ENCODE measurements at places on chromosomes 1 and 21.

DNA sequence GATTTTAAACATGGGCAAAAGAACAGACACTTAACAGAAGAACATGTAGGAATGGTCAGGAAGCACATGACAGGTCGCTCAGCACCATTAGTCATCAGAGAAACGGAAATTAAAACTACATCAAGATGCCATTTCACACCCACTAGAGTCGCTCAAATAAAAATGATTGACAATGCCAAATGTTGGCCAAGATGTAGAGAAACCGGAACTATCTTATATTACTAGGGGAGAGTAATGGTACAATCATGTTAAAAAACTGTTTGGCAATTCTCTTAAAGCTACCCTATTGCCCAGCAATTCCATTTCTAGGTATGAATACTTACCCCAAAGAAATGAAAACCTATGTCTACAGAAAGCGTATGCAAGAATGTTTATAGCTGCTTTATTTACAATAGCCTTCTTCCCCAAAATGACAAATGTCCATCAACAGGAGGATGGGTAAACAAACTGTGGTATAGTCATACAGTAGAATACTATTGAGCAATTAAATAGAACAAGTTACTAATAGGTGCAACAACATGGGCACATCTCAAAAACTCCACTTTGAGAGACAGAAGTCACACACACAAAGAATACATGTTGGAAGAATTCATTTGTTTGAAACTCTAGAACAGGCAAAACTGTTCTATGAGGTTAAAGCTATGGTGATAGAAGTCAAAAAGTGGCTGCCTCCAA is 92.8 kb downstream of the ETS2 start:
- no peak for DNase-seq

DNA sequence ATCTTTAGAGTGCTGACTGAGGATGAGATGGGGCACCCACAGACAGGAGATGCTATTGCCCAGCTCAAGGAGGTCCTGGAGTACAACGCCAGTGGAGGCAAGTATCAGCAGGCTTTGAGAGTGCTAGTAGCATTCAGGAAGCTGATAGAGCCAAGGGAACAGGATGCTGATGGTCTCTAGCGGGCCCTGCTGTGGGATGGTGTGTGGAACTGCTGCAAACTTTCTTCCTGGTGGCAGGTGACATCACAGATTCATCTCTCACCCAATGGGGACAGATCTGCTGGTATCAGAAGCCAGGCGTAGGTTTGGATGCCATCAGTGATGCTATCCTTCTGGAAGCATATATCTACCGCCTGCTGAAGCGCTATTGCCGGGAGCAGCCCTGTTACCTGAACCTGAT is 609.8 kb upstream of the NCAM2 start:
- no peak for DNase-seq

DNA sequence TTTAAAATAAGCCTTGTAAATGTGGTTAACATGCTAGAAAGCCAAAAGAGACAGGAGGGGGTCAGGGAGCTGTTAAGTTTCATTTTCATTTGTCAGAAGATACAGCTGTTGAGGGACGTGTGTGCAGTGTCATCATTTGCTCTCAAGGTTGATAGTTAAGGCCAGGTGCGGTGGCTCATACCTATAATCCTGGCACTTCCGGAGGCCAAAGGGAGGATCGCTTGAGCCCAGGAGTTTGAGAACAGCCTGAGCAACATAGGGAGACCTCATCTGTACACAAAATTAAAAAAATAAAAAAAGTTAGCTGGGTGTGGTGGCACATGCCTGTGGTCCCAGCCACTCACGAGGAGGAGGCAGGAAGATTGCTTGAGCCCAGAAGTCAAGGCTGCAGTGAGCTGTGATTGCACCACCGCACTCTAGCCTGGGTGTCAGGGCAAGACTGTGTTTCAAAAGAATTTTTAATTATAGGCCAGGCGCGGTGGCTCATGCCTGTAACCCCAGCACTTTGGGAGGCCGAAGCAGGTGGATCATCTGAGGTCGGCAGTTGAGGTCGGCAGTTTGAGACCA is 22.7 kb downstream of the ZBTB8OS start:
- no peak for DNase-seq

GRCh38 chr1:64184003-64184440 is 19.4 kb upstream of the UBE2U start:
- DNase-seq, result peak; percentile 56

DNA sequence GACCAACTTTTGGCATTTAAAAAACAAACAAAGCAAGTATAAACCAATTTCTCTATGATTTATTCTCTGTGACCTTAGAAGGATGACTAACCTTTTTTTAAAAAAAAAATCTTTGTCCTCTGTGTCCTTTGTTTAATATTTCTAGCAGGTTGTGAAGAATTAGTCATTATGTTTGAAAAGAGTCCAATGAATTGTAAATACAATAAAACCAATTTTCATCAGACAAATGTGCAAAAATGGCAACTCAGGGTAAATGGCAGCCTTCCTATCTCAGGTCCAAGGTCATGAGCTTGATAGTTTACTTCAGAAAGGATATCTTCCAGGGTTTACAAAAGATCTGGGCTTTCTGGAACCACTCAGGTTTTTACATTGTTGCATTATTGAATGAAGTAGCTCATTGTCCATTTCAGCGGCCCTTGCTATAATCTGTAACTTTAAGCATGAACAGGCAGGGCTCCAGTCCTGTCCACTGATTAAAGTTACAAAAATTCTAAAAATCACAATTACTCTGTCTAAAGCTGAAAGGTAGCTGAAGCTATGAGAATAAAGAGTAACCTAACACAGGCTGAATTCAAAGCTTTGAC is 11.7 kb upstream of the MAP3K21 start:
- DNase-seq, result no peak

DNA sequence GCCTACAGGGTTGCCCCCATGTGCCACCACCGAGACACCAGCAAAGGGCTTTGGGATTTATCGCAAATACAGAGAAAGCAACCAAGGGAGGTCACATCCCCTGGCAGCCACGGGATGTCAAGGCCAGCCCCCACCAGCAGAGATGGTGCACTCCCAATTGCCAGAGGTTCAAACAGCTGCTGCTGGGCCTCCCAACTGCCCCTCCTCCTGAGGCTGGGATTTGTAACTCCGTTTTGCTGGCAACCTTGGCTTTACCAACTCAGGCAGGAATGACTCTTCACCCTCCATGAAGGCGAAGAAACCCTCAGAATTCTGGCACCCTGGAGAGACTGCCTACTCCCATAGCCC is 11.6 kb downstream of the TMEM53 start:
- DNase-seq, result no peak

GRCh38 chr1:207839083-207839413 is 71.9 kb downstream of the CD34 start:
- no peak for DNase-seq

GRCh38 chr1:203175827-203176241 is 208 bp upstream of the MYBPH start:
- no peak for DNase-seq

DNA sequence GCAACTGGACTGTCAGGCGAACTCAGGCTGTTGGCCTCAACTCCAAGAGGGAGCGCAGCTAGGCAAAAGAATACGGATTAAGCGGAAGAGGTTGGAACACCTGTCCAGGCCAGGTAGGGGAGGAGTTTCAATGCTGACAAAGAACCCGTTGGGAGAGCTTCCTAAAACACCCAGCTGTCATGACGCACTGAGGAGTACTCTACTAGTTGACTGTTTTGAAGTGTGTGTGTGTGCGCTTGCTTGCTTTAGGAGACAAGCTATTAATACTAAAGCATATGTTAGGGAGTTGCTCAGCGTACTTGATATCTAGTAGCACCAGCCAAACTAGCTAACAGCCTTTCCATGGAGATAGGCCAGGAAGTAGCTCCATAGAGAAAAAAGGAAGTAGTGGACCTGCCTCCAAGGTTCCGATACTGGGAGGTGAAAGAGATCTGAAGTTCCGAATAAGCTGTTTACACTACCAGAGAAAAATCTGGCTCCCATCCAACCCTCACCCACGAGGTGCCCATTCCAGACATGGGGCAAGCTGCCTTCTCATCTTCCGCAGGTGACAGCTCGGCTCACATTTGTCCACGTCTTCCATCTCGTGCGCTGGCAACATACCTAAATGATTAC is 974 bp upstream of the FNBP1L start:
- DNase-seq, result no peak

DNA sequence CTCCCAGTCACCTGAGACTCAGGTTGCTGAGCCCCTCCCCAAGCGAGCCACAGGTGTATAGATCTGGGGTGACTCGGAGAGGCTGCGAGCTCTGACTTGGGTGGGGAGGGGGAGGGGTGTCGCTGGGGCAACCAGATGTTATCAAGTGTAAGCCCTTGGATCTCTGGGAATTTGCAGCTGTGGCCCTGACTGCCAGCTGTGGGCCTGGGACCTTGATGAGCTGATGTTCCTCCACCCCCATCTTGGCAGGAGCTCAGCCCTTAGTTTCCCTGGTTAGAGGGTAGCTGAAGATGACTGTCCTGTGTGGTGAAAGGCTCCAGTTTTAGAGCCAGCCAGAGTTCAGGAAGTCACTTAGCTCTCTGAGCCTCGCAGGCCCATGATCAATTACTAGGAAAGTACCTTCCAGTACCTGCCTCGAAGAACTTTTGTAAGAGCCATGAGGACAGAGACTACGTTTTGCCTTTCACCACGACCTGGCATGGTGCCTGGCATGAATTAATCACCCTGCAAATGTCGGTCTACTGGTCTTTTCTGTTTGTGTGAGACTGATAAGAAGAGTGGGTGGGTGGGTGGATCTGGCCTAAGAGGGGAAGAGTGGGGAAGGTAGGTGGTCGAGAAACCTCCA is 55.8 kb downstream of the YARS1 start:
- peak; percentile 17 for DNase-seq

GRCh38 chr1:230867101-230867902 is 1.0 kb downstream of the C1orf198 start:
- DNase-seq, result no peak

- DNase-seq, result no peak
These were observed 26.5 kb downstream of the BCL9 start for GRCh38 chr1:147567594-147568381.

DNA sequence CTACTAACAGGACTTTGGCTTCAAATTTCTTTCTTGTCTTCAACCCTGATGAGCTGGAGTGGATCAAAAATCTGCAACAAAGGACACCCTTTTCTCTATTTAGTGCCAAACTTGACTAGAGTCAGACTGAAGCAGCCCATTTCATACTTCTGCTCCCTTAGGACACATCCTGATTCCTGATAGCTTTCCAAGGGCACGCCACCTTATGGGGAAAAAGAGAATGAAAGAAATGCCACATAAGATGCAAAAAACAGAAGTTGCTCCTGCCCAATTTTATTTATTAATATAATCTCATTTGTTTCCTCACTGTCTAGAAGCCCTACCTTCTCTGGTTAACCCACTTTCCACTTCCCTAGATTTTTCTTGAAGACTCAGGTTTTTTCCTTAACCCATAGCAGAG is 72.7 kb upstream of the NBPF4 start:
- no peak for DNase-seq

DNA sequence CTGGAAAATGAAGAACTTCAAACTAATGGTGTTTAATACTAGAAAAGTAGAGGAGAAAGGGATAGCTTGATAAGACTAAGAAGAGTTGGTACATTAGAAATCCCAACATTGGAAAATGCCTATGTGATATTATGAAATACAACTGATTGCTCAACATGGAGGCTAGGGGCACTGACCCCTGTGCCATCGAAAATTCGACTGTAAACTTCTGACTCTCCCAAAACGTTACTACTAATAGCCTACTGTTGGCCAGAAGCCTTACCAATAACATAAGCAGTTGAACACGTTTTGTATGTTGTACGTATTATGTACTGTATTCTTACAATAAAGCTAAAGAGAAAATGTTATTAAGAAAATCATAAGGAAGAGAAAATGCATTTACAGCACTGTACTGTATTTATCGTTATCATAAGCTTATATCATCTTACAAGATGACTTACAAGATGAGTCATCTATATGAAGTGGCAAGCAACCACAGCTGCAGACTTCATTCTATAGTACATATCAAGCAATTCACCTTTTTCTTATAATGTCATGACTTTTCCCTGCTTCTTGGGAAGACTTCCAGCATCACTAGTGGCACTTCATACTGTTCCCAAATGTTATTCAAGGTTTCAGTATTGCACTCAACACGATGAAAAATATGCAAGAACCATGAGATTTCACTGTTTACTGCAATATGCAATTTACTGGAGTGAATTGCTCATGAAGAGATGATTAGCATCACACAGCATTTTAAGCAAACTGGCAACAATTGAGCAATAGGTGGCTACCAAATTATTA is 12.9 kb upstream of the CTSK start:
- DNase-seq, result no peak

GRCh38 chr1:226994586-226995364 is 54.7 kb downstream of the COQ8A start:
- DNase-seq, result no peak

DNA sequence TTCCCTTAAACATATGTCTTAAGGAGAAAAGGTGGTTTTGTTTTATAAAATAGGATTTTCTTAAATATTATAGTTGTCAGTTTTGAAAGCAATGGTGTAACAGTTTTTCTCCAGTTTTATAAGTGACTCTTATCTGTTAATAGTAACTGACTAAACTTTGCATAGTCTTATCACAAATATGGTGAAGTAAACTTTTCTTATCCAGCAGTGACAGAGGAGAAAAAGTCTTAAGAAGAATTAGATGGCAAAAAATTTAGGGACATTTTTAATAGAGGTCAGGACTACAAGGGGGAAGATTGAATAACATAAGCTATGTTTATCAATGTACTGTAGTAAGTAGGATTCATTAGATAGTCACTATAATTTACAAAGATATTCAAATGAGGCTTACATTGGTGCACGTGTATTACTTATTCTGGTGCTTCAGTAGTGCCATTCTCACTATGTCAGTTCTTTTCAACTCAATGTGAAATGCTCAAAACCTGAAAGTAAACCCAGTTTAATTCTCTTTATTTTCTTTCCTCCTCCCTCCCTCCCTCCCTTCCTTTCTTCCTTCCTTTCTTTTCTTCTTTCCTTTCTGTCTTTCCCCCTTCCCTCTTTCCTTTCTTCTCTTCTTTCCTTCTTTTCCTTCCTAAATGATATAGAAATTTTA is 26.1 kb downstream of the F3 start:
- no peak for DNase-seq

- no peak for DNase-seq
These were observed 5.1 kb downstream of the NT5C1A start for GRCh38 chr1:39666772-39667171.

DNA sequence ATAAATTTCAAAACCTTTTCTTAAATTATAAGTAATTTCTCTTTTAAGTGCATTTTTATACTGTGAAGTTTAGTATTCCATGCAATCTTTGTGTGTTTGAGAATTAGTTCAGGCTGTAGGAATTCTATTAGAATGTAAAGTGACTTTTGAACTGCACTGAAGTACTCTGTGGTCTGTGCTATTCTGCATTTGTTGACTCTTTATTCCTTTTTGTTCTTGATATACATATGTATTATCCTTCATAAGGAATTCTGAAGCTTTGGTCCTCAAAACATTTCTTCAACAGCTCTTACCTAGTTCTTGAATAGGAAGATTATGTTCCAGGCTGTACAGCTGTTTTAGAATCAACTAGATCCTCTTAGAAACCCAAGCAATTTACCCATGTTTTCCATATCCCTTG is 158.0 kb downstream of the HS2ST1 start:
- no peak for DNase-seq
